T1000 (cell line): ENCODE measurements at places on chromosomes 4 and X.

GRCh38 chr4:83230928-83231327 is 53.7 kb downstream of the COQ2 start:
- DNase-seq, result no peak

DNA sequence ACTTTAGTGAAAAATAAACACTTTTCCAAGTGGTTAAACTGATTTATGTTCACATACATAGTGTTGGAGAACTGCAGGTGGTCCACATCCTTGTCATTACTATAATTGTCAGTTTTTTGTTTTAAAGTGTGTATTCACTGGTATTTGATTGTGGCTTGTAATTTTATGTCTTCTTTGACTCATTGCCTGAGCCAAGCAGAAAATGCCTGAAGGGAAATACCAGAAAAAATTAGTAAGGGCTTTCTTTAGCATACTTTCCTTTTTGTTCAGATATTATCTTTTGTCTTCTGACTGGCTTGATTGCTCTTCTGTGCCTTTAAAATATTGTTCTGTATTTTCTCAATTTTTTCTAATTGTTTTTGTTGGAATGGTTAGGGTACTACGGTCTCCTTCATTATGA is 981.3 kb downstream of the C4orf33 start:
- DNase-seq, result no peak

DNA sequence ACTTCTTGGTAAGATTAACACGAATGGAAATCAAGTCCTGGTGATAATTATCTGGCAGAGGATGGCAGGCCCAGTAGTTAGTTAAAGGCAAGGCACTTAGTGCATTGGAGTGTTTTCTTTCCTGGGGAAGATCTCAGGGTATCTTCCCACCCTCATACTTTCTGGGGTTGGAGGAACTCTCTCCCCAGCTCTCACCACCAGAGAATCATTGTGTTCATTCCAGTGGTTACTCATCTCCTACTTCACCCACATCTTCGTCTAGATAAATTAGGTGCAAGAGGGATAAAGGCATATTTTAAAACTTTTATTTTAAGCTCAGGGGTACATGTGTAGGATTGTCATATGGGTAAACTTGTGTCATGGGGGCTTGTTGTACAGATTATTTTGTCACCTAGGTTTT is 67.5 kb upstream of the SH3RF1 start:
- no peak for DNase-seq

DNA sequence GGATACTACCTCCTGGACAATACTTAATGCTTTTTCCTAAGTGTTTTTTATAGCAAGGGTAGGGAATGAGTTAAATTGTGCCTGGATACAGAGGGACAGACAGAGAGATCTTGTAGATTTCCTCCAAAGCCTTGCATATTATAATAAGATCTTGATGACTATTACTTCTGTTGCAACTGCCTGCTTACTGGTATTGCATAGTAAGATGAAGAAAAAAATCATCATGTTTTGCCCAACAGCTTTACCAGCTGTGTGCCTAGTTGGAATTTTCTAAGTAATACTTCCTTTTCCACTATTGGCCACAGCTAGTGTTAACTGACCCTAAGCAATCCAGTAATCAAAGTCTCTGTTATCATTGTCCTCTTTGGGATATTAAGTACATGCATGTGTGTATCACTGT is 139.0 kb downstream of the DCK start:
- DNase-seq, result no peak
